ENCODE measurements at places on chromosomes 5 and 9.
A peak's percentile ranks its signal among the peaks of the same experiment; 100 is the strongest.

GRCh38 chr5:75040973-75041372, 11.4 kb downstream of the GCNT4 start:
- peak; percentile 83 for DNase-seq

DNA sequence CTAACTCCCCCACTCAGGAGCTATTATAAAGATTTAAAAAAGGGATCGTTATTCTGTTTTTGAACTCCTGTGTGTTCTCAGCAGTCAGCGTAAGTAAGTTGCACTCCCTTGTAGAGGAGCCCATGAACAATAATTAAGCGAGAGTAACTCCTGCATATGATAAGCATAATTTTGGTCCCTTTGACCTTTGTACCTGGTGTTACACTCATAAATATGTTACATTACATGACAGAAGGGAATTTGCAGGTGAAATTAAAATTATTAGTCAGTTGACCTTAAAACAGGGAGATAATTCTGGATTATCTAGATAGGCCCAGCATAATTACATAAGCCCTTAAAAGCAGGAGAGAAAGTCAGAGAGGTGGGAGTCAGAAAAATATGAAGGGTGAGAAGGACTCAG, 197.3 kb downstream of the KCTD16 start:
- no peak for DNase-seq

GRCh38 chr5:142222866-142223558, 101.8 kb downstream of the SPRY4 start:
- DNase-seq, result no peak

DNA sequence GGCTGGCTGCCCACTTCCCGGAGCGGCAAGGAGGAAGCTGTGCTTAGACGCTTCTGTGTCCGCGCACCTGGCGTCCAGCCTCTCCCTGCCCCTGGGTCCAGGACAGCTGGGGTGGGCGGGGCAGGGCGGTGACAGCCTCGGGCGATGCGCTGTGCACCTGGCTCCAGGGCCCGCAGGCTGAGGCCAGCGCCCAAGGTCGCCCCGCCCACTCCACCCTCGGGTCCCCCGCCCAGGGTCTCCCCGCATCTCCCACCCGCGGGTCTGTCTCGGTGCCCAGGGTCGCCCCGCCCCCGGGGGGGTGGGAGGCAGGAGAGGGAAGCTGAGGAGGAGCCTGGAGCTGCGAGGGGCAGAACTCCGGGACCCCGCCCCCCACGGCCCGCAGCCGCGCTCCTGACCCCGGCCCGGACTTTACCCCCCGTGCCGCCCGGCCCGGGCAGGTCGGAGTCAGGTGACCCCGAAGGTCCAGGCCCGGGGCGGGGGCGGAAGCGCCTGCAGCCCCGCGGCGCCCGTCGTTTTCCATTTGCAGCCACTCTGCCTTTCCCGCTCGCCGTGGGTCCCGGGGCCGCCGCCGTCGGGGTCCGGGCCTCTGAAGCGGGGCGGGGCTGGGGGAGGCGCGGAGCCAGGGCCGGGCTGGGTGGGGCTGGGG, at the start of gene ENTPD8:
Gene ENTPD8 (minus strand): TSS at position 69 of the 646 bp plus-strand sequence. CDS start 3,072 bp downstream, outside the sequence.
- no peak for DNase-seq

- no peak for DNase-seq
Measured at GRCh38 chr5:112024221-112024620, 267.2 kb upstream of the NREP start.

DNA sequence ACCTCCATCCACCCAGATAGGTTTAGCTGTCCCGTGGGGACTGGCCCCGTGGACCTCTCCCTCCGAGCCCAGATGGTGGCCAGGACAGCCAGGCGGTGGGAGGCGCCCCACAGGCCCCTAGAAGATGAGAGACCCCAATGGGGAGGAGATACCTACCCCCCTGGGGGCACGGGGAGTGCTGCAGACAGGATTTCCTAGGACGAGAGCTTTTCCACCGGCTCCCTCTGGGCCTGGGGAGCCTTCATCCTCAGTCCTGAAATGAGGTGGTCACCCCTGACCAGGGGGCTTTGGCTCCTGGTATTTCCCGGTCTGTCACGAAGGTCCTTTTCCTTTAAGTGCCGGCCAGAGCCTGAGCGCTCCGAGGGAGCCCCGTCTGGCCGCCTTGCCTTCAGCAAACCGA, 46.8 kb downstream of the MRPL36 start:
- no peak for DNase-seq

DNA sequence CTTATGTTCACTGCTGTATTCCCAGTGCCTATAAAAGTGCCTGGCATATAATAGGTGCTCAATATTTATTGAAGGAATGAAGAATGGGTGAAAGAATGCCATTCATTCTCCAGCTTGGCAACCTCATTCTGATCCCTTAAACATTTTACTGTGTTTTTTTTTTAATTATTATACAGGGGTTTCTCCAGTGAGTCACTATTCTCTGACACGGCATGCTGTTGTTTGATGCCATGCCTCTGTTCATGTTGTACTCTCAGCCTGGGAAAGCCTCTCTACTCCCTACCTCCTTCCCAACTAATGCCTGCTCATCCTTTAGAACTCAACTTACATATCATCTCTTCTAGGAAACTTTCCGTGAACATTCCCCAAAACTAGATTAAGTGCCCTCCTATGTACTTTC, 70.2 kb upstream of the PHF24 start:
- no peak for DNase-seq

DNA sequence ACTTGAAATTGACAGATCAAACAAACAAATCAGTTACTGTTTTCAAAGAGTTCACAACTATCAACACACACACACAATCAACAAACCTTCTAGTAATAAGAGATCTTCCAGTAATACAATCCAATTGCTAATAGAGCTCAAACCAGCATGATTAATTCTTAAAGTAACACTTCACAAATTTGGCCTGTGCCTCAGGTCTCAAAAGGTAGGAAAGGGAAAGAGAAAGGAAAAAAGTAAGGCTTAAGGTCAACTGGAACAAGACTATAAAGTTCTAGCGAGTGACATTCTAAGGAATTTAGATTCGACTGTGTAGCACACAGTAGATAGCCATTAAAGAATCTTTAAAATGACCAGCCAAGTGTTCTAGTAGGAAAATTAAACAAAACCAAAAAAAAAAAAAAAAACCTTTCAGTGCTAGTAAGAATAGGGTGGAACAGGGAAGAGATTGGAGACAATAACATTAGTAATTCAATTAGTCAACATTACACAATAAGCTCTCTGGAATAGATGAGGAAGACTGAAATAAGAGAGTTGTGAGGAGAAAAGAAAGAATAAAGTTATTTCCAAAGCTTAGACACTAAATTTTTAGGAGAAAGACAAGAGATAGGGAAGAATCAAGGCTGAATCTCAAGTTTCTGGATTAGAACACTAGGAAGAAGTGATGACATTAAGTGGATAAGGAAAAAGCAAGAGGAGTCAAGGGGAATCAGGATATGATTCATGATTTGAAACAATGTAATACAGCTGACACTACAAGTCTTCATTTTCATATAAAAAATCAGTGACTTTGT, 86.1 kb downstream of the FBXL17 start:
- peak; percentile 12 for DNase-seq

GRCh38 chr9:109716631-109717030, 63.4 kb upstream of the PALM2AKAP2 start:
- DNase-seq, result peak; percentile 44

GRCh38 chr5:32280656-32281081, 32.1 kb downstream of the MTMR12 start:
- no peak for DNase-seq

GRCh38 chr5:32507738-32508434, 63.3 kb upstream of the ZFR start:
- peak; percentile 97 for DNase-seq

DNA sequence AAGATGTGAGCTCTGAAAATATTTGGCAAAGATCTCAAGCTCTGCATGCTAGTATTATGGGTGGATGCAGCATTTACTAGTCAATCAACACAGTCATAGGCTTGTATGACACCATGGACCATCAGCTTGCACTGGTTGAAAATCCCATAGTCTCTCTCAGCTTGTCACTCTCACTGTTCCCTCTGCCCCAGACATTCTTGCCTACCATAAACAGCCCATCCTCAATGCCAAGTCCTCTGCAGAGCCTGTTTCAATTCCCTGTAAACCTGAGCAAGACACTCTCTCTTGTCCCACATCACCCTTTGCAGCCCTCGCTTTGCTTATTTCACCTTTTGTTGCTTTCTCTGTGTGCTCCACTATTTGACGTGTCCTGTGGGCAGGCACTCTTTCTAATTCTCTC, 264.6 kb downstream of the ICE1 start:
- no peak for DNase-seq

DNA sequence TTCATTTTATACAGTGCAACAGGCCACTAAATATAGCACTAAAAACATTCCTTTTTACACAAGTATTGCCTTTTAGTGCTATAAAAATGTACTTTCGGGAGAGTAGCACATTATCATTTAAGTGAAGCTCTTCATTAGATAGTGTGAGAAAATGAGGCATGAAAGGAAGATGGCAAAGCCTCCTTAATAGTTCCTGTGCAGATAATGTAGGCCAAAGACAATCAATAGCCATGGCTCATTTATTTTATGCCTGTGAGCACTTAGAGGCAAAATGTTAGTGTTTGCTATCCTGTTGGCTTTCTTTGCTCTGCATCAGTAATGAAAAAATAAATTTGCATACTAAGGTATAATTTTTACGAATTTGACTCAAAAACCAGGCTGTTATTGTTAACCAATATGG, 929.5 kb upstream of the C9orf72 start:
- DNase-seq, result no peak

DNA sequence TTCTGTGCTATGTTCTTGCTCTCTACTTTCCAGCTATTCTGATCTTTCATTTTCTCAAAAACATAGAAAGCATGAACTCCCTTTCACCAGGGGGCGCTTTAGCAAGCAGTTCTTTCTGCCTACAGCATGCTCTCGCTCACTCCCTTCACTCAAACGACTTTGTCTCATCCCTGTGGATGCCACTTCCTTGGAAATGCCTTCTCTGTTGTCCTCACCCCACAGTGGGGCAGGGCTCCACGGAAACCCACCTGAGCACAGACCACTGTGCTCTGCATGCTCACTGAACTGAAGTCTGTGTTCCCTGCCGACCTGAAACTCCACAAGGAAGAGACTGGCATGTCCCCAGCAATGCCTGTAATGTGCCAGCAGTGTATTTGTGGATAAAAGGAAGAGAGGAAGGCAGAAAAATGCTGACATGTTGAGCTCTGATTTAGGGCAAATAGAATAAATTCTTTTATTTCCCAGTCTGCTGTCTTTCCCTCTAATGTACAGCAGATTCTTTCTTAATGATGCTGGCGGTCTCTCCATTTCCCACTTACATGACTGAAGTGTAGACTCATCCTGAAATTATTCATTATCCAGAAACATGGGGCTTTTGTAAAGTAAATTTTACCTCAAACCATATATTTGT, 4.9 kb upstream of the ROR2 start:
- peak; percentile 91 for DNase-seq

GRCh38 chr5:71695595-71695994, 23.5 kb upstream of the CARTPT start:
- DNase-seq, result no peak

DNA sequence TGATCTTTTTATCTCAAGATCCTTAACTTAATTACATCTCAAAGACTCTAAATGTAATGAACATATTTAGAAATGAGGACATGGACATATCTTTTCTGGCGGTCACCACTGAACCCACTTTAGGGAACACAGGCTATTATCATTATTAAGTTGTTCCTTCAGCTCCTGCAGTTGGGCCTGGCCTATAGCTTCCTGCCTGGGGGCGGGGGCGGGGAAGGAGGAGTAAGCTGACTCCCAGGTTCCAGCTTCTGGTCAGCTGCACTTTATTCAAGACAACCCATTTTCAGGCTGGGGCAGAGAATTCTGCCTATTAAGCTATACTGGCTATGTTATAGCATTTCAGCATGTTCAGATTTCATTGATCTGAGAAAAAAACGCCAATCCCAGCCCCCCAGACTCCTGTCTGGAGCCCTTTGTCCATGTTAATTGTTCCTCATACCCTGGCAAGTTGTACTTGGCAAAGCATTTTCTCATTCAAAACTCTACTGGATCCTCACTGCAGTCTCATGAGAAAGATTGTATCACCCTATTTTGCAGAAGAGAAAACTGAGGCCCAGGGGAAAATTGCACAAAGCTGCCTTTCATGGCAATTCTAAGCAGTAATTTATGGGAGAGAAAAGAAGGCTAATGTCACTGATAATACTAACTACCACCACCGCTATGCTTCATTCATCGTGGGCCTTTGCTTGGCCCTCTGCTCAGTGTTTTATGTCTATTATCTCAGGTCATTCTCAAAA, 25.1 kb downstream of the COL15A1 start:
- no peak for DNase-seq

GRCh38 chr9:81829195-81829882, 98.9 kb upstream of the SPATA31D4 start:
- no peak for DNase-seq

- DNase-seq, result peak; percentile 24
Measured at GRCh38 chr9:127316586-127317323, 52.2 kb downstream of the GARNL3 start.

DNA sequence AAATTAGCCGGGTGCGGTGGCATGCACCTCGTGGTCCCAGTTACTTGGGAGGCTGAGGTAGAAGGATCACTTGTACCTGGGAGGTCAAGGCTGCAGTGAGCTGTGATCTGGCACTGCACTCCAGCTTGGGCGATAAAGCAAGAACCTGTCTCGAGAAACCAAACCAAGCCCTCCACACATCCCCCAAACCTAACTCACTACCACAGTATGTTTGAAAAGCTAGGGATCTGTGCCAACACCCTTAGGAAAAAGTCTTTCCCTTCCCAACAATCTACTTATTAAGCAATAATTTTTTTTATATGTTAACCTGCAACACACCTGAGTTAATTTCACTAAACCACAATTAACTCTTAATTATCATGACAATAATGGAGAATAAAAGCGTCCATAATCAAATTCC, 2.2 kb downstream of the UBTD2 start:
- DNase-seq, result no peak

DNA sequence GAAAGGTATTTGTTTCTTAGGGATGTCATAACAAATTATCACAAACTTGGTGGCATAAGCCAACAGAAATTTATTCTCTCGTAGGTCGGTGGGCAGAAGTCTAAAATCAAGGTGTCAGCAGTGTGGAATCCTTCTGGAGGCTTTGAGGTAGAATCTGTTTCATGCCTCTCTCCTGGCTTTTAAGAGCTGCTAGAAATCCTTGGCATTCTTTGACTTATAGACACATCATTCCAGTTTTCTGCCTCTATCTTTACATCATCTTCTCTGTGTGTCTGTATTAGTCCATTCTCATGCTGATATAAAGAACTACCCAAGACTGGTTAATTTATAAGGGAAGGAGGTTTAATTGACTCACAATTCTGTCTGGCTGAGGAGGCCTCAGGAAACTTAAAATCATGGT, 488.1 kb upstream of the PAPPA start:
- peak; percentile 61 for DNase-seq

DNA sequence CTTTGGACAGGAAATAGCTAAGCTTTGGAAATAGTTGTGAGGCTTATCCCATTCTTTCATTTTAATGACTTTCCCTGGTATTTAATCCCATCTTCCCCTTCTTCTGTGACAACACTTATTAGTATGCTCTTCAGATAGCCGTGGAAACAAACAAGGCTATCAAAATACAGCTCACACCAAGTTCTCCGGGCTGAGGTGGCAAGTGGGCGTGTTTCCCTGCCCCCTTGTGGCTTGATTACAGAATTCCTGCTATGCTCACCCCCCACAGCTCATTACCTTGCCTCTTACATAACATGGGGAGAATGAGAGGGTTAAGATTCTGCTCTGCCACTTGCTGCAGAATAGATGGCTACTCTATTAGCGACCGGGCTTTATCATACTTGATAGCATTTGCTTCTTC, 437.1 kb upstream of the TLE4 start:
- DNase-seq, result peak; percentile 22

Measured in fibroblast of skin of scalp (primary cell).